Heart right ventricle (tissue), 16 donors: ENCODE measurements at places on chromosomes 5 and 9. TPM values are rescaled to one million over a fixed set of nuclear protein-coding genes. Genes with fewer than 3 reads are reported as not detected.
A peak's percentile ranks its signal among the peaks of the same experiment; 100 is the strongest.

The PPP2R2B gene
- total RNA-seq: 0.35 TPM

DNA sequence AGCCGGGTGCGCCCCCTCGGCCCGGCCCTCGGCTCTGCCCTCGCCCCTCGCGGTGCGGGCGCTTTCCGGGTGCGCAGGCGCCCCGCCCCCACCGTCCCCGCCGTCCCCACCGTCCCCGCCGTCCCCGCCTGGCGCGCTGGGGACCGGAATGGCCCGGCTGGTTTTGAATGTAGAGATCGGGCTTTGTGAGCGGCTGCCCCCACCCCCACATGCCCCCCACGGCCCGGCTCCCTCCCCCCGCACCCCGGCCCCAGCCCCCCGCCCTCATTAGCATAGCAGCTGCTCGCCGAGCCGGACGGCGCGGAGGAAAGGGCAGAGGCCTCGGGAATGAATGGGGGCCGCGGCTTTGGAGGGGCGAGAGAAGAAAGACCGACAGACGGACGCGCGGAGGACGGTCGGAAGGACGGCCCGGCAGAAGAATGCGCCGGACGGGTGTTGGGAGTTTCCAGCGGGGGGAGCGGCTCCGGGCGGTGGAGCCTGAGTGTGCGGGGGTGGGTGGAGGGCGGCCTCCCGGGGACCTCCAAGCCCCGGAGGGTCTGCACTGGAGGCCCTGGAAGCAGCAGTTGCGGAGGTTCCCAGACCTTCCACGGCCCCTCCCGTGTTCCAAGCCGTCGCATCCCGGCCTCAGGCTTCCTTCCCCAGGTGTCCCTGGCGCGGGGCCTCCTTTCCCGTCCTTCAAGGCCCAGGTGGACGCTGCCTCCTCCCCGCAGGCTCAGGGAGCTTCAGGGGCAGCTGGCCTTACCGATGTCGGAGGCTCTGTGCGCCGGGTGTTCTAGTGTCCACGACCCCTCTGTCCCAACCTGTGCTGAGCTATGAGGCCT lies 6.0 kb downstream of the NRARP start:
- peak; percentile 29 for DNase-seq

GRCh38 chr9:71630377-71630995 lies 137.8 kb downstream of the CEMIP2 start:
- DNase-seq: no peak

DNA sequence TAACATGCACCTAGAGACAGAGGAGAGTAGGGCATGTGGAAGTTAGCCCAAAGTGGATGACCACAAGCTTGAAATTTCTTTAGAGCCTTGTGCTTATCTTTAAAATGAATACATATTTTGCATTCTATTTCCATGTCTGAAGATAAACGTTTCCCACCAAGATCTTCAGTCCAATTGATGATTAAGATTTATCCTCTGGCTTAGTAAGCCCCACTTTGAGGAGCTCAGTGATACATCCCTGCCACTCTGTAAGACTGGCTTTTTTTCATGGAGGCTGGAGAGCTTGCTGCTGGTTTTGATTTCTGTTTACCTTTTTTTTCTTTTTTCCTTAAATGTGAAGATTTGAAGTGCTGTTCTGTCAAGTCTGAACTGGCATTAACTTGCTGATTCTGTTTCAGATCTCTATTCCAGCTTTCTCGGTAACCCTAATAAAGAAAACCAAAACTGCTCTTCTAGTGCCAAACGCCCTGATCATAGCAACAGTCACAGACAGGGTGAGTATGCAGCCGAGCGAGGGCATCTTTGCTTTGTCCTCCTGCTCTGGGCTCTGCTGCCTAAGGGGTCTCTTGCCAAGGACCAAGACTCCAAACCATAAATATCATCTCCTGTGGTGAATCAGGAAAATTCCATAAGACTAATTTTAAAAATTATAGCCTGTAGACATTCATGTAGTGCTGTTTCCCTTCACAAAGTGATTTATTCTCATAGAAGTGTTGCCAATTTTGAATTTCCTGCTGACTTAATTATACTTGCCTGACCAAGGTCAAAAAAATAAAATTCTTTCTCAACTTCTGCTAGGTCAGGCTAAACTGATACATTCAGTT lies 54.3 kb downstream of the GRAMD2B start:
- no peak for DNase-seq

DNA sequence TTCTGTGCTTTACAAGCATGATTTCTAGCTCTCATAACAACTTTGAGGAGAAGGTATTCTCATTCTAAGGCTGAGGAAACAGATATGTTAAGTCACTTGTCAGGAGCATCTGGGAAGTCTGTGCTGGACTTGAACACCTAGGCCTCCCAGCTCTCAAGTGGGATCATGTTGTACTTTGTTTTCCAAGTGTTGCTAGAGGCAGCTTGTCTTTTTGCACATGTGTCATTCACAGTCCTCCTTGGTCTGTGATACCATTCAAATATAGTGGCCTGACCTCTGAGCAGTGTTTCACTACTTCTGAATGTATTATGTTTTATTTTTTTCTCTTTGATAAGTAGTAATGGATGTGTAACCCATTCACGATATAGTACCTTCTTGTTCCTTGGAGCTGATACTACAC lies 21.2 kb downstream of the ZSWIM6 start:
- no peak for DNase-seq
